ENCODE measurements at places on chromosomes 6 and 20. TPM values are rescaled to one million over a fixed set of nuclear protein-coding genes. Genes with fewer than 3 reads are reported as not detected.

The PDRG1 gene
- 15.3 TPM for total RNA-seq

The ALDH5A1 gene
- total RNA-seq: 19.1 TPM

The GPANK1 gene
- total RNA-seq: 13.0 TPM

The MYBL2 gene
- 152 TPM for total RNA-seq

The SIRPD gene
- 0.37 TPM for total RNA-seq

The C6orf52 gene
- total RNA-seq: 6.2 TPM

The FAM217A gene
- total RNA-seq: not detected

The ZC2HC1B gene
- total RNA-seq: not detected

The CGAS gene
- 25.5 TPM for total RNA-seq

The SNAP25 gene
- total RNA-seq: not detected

The NKAIN2 gene
- not detected for total RNA-seq

The SRMS gene
- total RNA-seq: 1.2 TPM

The MEI4 gene
- total RNA-seq: not detected

The ARMC2 gene
- 7.9 TPM for total RNA-seq

The ZNF334 gene
- 3.8 TPM for total RNA-seq

The FAM209B gene
- total RNA-seq: not detected

The ME1 gene
- 82.0 TPM for total RNA-seq

The GPR6 gene
- total RNA-seq: not detected

The KCNB1 gene
- total RNA-seq: not detected

The ARHGAP18 gene
- 15.0 TPM for total RNA-seq

The CLDN20 gene
- not detected for total RNA-seq

The EFCAB8 gene
- total RNA-seq: 1.1 TPM

The LCA5 gene
- total RNA-seq: 5.4 TPM

The GGTLC1 gene
- total RNA-seq: 0.43 TPM

The NTSR1 gene
- total RNA-seq: 0.98 TPM

The PHACTR3 gene
- 0.50 TPM for total RNA-seq

The FKBP1C gene
- 0.46 TPM for total RNA-seq

The GLP1R gene
- total RNA-seq: not detected

The XKR7 gene
- total RNA-seq: not detected

The PERP gene
- total RNA-seq: 93.0 TPM

The EYA2 gene
- total RNA-seq: not detected

The PHF10 gene
- 21.7 TPM for total RNA-seq

The SYNCRIP gene
- total RNA-seq: 103 TPM

The PRDM13 gene
- not detected for total RNA-seq

The ECT2L gene
- total RNA-seq: not detected

The TNFRSF21 gene
- 172 TPM for total RNA-seq

The SMOC2 gene
- total RNA-seq: not detected

The TRIM40 gene
- total RNA-seq: not detected

The DDO gene
- total RNA-seq: 2.0 TPM

The LRFN2 gene
- not detected for total RNA-seq

The DDX27 gene
- total RNA-seq: 50.6 TPM

The FOXC1 gene
- total RNA-seq: 18.6 TPM

The GPSM3 gene
- 10.4 TPM for total RNA-seq

The SESN1 gene
- 6.1 TPM for total RNA-seq

The TMEM74B gene
- 0.44 TPM for total RNA-seq

The SLC22A1 gene
- total RNA-seq: 0.25 TPM

The LTB gene
- 0.63 TPM for total RNA-seq

The HLA-DOA gene
- total RNA-seq: not detected

The TSPYL1 gene
- 73.1 TPM for total RNA-seq

The MUC22 gene
- not detected for total RNA-seq
